ENCODE measurements at places on chromosomes 3 and 15.

GRCh38 chr3:168475704-168476103, 380.0 kb upstream of the GOLIM4 start:
- no peak for DNase-seq

DNA sequence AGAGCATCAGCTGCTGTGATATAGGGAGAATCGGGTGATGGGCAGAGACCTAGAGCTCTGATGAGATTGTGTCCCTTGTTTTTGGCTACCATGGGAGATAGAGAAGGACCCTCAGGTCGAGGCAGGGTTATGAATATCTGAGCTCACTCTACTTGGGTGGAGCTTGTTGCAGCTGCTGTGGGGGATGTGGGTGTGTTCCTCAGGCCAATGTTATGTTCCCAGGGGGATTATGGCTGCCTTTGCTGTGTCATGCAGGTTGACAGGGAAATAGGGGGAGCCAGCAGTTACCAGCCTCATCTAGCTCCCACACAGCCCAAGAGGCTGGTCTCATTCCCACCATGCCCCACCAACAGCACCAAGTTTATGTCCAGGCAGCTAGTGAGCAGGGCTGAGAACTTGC, 131.5 kb downstream of the TRIM42 start:
- DNase-seq, result no peak

- DNase-seq, result no peak
Observed at GRCh38 chr3:61730056-61730455, 168.7 kb downstream of the PTPRG start.

GRCh38 chr3:124986192-124987143, 51.9 kb upstream of the MUC13 start:
- no peak for DNase-seq

- DNase-seq, result no peak
Observed at GRCh38 chr15:66766282-66767230, 64.5 kb downstream of the SMAD6 start.

GRCh38 chr15:39181940-39182339, 398.9 kb upstream of the THBS1 start:
- DNase-seq, result no peak

GRCh38 chr3:188683032-188683521, 488.7 kb upstream of the TPRG1 start:
- no peak for DNase-seq

DNA sequence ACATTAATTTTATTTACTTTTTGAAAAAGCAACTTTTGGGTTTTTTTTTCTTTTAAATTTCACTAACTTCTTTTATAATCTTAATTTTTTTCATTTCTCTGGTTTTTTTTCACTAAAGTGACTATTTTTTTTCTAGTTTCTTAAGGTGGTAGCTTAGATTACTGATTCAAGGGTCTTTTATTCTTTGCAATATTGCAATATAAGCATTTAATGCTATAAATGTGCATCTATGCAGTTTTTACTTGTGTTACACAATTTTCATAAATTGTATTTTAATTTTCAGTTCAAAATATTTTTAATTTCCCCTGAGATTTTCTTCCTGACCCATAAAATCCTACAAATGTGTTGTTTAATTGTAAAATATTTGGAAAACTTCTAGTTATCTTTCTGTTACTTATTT, 535.8 kb downstream of the GABRG3 start:
- DNase-seq, result no peak

DNA sequence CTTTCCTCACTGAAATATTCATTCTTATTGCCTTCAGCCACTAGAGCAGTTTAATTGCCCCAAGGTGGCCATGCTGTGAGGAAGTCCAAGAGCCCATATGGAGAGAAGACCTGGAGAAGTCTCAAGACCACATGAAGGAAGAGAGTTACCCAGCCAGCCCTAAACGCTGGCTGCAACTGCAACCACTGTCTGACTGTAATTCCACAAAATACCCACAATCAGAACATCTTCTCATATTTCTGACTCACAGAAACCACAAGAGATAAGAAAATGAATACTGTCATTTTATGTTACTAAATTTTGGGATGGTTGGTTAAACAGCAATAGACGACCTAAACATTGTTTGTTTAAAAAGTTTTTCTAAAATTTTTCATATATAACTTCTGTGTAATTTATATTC, 14.7 kb upstream of the SST start:
- no peak for DNase-seq

DNA sequence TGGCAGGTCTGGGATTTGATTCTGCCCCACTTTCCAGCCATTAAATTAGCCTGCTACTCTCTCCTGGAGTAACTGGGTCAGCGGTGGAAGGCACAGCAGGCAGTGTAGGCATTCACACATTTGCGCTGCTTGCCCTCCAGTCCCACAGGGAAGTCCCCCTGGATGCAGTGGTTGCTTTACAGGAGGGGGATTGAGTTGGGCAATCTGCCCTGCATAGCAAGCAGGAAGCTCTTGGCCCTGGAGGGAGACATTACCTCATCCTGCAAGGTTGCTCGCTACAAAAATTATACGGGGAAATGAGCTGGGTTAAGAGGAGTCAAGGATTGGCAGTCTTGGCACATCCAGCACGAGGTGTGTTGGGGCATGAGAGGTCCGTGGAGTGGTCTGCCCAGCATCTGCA, 14.8 kb downstream of the MCM2 start:
- DNase-seq, result no peak

GRCh38 chr15:42490671-42491538, at the start of gene ZNF106:
ZNF106 (minus strand) TSS chr15:42491141; CDS start chr15:42472289, 18,852 bp downstream.
- DNase-seq, result no peak

DNA sequence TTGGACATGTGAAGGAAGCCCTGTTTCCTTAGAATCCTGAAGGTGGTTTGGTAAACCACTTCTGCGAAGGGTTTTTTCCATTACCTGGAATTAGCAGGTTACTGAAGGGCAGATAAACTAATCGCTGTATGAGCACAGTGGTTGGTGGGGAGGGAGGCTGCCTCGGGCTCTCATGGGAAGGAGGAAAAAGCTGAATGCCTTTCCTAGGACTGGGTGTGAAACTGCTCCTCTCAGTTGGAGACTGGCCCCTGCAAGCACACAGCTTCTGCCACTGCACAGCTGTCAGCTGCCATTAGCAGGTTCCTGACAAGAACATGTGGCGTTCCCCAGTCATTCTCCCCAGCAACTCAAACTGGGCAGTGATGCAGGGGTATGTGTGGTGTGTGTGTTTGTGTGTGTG, 376.3 kb downstream of the GAP43 start:
- no peak for DNase-seq

GRCh38 chr3:59300733-59301132, 250.9 kb upstream of the CFAP20DC start:
- no peak for DNase-seq

- DNase-seq, result no peak
Observed at GRCh38 chr3:51934139-51934850, 7.4 kb downstream of the RRP9 start.

DNA sequence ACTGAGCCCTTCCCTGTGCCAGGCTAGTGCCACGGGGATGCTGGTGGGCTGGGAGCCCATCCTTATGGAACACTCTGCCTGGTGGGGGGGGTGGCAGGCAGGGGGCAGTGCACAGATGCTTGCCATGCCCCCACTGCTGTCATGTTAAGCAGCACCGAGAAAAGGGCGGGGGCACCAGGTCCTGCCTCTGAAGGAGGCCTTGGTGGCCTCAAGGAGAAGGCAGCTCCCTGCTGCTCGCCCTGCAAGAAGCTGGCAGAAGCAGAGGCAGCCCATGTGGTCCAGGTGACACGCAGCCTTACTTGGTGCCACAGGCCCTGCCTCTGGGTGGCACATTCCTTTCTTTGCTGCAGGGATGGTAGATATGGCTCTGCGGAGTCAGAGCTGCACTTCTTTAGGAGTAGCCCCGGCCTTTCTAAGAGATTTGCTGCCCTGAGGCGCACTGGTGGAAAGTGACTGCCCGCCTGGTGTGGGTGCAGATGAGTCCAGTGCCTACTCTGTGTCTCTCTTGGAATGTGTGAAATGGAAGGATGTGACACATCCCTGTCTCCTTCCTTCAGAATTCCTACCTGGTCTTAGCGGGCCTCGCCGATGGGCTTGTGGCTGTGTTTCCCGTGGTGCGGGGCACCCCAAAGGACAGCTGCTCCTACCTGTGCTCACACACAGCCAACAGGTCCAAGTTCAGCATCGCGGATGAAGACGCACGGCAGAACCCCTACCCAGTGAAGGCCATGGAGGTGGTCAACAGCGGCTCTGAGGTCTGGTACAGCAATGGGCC, 145.8 kb downstream of the LRRK1 start:
- DNase-seq, result no peak

- DNase-seq, result no peak
Observed at GRCh38 chr3:35446896-35447295, 192.4 kb upstream of the ARPP21 start.

GRCh38 chr3:36416599-36416998, 36.3 kb downstream of the STAC start:
- no peak for DNase-seq

GRCh38 chr3:162302983-162303624, 806.5 kb downstream of the OTOL1 start:
- DNase-seq, result no peak

DNA sequence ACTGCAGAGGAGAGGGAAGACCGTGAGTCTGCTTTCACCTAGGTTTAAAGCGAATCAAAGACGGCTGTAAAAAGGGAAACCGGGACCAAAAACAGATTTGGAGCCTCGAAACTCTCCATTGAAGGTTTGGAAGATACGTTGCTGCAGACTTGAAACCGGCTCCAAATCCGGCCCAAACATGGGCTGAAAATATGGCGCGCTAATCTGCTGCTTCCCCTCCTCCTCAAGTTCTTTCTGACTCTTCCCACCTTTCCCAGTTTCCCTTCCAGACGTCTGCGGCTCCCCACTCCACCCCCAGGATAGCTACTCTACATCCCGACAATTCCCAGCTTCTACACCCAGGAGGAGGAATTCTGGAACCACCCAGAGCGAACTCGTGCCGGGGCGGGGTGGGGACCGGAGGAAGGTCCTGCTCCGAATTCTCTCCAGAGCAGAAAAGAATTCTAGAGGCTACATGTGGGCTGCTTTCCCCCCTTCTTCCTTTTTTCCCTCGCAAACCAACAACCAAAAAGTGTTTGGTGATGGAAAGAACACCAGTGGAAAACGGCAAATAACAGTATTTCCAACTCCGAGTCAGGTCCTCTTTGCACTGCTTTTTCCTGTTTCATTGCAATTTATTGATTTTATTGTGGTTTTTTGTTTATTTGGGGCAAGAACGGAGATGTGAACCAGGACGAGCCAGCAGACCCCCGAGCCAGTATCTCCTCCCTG, 8.5 kb downstream of the EOMES start:
- DNase-seq, result no peak

DNA sequence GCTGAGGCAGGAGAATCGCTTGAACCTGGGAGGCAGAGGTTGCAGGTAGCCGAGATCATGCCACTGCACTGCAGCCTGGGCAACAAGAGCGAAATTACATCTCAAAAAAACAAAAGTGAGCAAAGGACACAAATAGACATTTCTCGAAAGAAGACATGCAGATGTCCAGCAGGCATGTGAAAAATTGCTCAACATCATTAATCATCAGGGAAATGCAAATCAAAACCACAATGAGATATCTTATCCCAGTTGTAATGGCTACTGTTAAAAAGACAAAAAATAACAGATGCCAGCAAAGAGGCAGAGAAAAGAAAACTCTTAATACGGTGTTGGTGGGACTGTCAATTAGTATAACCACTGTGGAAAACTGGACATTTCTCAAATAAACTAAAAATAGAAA, 20.9 kb downstream of the ASB7 start:
- no peak for DNase-seq

DNA sequence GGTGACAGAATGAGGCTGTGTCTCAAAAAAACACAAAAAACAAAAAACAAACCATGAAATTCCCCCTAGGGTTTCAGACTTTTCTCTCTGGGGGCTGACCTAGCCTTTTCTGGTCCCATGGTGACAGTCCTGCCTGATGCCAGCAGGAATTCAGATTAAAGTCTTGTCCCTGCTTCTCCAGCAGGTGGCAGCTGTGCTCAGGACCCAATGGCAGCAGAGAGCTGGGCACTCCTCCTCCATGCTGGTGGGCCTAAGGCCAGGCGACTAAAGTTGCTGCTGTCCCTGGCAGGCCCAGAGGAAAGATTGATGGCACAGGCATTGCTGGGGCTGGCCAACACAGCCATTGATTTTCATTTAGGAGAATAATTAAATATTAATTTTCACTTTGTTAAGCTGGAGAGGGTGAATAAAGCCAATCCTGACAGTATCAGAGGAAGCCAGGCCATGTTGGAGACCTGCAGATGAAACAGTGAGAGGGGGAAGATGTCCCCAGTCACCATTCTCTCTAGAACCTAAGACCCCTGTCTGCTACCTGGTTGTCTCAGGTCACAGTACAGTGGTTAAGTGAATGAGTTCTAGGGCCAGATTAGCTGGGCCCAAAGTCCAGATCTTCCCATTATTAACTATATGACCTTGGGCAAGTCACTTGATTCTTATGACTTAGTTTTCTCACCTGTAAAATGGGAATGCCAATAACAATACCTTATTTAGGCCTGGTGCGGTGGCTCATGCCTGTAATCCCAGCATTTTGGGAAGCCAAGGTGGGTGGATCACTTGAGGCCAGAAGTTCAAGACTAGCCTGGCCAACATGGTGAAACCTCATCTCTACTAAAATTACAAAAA, 7.1 kb downstream of the CELF6 start:
- DNase-seq, result no peak

GRCh38 chr3:72137865-72138861, 353.2 kb upstream of the PROK2 start:
- DNase-seq, result no peak

DNA sequence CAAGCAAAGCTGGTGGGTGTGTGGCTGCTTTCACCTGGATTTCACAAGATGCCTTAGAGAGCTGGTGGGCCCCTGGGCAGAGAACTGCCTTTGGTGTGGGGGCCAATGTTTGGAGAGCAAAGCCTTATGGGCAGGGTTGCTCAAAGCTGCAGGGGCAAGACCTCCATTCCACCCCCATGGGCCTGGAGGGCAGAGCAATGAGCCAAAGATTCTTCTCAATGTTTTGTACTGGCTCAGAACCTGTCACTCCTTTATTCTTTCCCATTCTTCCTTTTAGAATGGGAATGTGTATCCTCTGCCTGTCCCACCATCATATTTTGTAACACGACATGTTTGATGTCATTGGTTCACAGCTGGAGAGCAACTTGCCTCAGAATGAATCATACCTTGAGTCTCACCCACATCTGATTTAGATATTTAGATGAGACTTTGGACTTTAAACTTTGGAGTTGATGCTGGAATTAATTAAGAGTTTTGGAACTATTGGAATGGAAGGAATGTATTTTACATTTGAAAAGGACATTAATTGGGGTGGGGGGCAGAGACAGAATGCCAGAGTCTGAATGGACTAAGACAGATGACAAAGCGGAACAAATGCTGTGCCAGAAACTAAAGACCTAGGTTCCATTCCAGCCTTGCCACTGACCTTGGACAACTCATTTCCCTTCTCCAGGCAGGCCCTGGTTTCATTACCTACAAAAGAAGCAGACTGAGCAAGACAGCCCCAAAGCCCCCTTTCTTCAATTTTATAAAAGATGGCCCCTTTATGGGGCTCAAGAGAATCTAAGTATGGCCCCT, 72.9 kb downstream of the DAPK2 start:
- DNase-seq, result no peak

DNA sequence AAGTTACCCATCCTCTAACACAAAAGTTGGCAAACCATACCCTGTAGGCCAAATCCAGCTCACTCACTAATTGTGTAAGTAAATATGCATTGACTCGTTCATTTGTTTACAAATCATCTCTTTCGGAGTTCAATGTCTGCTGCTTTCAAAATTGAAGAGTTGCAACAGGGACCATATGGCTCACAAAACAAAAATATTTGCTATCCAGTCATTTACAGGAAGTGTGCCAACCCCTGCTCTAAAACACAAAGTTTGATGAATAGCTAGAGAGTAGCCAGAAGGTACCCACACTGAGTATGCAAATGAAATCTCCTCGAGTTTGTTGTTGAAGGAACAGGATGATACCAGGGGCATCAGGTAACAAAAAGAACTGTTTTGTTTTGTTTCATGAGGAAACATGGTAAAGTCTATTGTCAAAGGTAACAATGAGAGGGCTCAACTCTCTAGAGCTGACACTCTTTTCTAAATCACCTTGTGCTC, 236.2 kb upstream of the THBS1 start:
- DNase-seq, result no peak
